ENCODE measurements at places on chromosomes 2 and 18. TPM values are rescaled to one million over a fixed set of nuclear protein-coding genes. Genes with fewer than 3 reads are reported as not detected.

The GMPPA gene
- 32.6 TPM for total RNA-seq

The GPR75 gene
- 3.0 TPM for total RNA-seq

The OXER1 gene
- 1.3 TPM for total RNA-seq

The GATA6 gene
- 6.6 TPM for total RNA-seq

The INPP4A gene
- total RNA-seq = 32.0 TPM

The ZEB2 gene
- 57.3 TPM for total RNA-seq

The FBXO36 gene
- 2.5 TPM for total RNA-seq

The CBLN2 gene
- total RNA-seq = 0.17 TPM

The MAP4K4 gene
- 50.0 TPM for total RNA-seq

The SCRN3 gene
- total RNA-seq = 17.6 TPM

The IL36RN gene
- total RNA-seq = not detected

GRCh38 chr18:32381761-32382160 lies 88.9 kb downstream of the GAREM1 start:
- H3K27ac ChIP-seq = no peak overlapping the region
- no peaks in the 10 kb centered on the region for H3K27me3 ChIP-seq
- H3K4me1 ChIP-seq = peaks cover 30% of the 10 kb centered on the region
- no peak overlapping the region for H3K4me3 ChIP-seq
- no peaks in the 10 kb centered on the region for H3K36me3 ChIP-seq

GRCh38 chr2:50615291-50615690 lies 416.6 kb downstream of the NRXN1 start:
- no peaks in the 10 kb centered on the region for H3K4me1 ChIP-seq
- no peak overlapping the region for H3K27ac ChIP-seq
- H3K27me3 ChIP-seq = no peaks in the 10 kb centered on the region

DNA sequence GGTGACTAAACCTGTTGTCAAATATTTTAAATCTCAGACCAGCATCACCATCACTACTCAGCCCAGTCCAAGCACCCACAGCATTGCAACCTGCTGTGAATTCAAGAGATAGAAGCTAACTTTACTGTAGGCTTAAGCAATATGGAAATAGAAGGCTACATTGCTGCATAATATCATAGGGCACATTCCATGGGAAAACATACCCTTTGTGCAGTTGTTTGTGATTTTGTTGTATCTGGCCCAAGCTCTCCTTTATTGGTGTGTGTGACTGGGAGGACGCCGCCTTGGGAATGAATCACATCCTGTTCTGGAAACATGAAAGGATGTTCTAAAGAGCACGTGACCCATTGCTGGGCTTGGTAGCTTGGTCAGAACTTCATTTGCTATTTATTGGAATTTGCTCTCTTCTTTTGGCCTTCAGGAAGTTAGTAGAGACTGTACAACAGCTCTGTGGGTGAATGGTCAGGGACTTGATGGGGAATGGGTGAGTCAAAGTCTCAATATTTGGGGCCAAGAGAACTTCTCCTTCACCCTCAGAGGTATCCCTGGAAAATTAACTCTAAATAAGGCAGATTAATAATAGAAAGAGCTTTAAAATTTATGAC lies 106.8 kb upstream of the SERPINE2 start:
- no peaks in the 10 kb centered on the region for H3K36me3 ChIP-seq
- DNase-seq = no peak
- peaks cover 5% of the 10 kb centered on the region for H3K4me1 ChIP-seq
- H3K4me3 ChIP-seq = no peak overlapping the region
- peak overlapping the region; percentile 17 for H3K27ac ChIP-seq

DNA sequence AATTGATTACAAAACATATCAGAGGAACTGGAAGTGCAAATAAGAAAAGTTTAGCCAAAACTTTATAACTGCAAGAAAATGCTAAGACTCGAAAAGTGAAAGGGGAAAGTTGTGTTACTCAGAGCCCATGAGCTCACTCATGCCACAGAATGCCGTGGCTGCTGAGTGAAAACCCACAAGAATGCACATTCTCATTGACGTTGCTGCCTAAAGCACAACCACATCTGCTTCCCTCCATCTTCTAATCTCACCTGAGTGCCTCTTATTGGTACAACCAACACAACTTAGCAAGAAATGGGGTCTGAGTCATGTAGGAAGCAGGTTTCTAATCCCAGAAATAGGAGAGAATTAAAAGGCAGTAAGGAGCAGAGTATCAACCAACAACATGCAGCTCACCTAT lies 259.7 kb downstream of the LNPK start:
- no peak for DNase-seq
- no peak overlapping the region for H3K4me3 ChIP-seq
- H3K4me1 ChIP-seq = no peaks in the 10 kb centered on the region
- no peaks in the 10 kb centered on the region for H3K27me3 ChIP-seq
- H3K27ac ChIP-seq = no peak overlapping the region

- peaks cover 18% of the 10 kb centered on the region for H3K36me3 ChIP-seq
- no peak overlapping the region for H3K4me3 ChIP-seq
- peaks cover 10% of the 10 kb centered on the region for H3K4me1 ChIP-seq
- no peak overlapping the region for H3K27ac ChIP-seq
- H3K27me3 ChIP-seq = no peaks in the 10 kb centered on the region
These were observed 67.2 kb upstream of the FRZB start for GRCh38 chr2:182933629-182934028.

- no peak overlapping the region for H3K4me3 ChIP-seq
- no peak for DNase-seq
- peaks cover 24% of the 10 kb centered on the region for H3K4me1 ChIP-seq
- no peak overlapping the region for H3K27ac ChIP-seq
These were observed 171.4 kb upstream of the SERPINE2 start for GRCh38 chr2:224210286-224211180.

DNA sequence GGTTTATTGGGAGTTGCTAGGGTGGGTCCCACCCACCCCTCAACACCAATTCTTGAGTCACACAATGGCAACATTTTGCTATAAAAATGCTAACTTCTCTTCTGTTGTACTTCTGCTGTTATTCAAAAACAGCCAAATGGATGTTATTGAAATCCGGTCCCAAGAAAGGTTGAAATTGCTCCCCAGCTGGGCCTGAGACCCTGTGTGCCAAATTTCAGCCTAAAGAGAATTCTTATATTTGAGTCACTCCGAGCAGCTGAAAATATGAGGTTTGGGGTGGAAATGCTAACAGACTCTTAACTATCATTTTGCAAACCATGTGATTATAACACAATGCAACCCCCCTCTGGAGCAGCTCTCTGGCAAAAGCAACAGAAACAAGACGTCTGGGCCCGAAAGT lies 27.0 kb upstream of the ACVR1 start:
- peaks cover 5% of the 10 kb centered on the region for H3K4me1 ChIP-seq
- no peak overlapping the region for H3K27ac ChIP-seq
- H3K4me3 ChIP-seq = no peak overlapping the region
- no peaks in the 10 kb centered on the region for H3K27me3 ChIP-seq
- no peaks in the 10 kb centered on the region for H3K36me3 ChIP-seq

- H3K36me3 ChIP-seq = no peaks in the 10 kb centered on the region
- no peak overlapping the region for H3K4me3 ChIP-seq
- no peak for DNase-seq
- H3K27ac ChIP-seq = no peak overlapping the region
These were observed 9.8 kb downstream of the SNORC start for GRCh38 chr2:232879618-232880494.

DNA sequence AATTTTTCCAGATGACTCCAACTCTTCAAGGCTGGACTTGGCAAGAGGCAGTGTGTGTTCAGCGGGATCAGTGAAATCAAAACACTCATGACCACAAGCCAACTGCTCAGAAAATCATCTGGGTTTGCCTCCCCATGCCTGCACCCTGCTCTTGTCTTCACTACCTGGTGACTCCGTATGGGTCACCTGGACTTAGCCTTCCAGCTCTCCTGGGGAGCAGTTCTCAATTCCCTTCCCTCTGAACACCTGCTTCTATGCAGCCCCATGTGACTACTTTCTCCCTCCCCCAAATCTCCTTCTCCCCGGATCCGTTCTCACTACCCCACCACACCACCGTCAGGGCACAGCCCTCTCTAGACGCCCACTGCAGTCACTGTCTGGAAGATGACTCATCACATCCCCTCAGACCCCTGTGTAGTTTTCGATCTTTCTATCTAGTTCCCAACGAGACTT lies 130.2 kb upstream of the ID2 start:
- no peaks in the 10 kb centered on the region for H3K4me1 ChIP-seq
- no peak overlapping the region for H3K27ac ChIP-seq
- H3K36me3 ChIP-seq = no peaks in the 10 kb centered on the region
- no peaks in the 10 kb centered on the region for H3K27me3 ChIP-seq
- no peak overlapping the region for H3K4me3 ChIP-seq
- no peak for DNase-seq

- DNase-seq = no peak
- H3K36me3 ChIP-seq = no peaks in the 10 kb centered on the region
- no peak overlapping the region for H3K4me3 ChIP-seq
These were observed 112.9 kb downstream of the PLB1 start for GRCh38 chr2:28608500-28609424.

GRCh38 chr2:134136731-134137130 lies 117.1 kb upstream of the MGAT5 start:
- H3K4me1 ChIP-seq = peaks cover 25% of the 10 kb centered on the region
- DNase-seq = no peak
- no peaks in the 10 kb centered on the region for H3K36me3 ChIP-seq
- peak overlapping the region; percentile 17 for H3K4me3 ChIP-seq

DNA sequence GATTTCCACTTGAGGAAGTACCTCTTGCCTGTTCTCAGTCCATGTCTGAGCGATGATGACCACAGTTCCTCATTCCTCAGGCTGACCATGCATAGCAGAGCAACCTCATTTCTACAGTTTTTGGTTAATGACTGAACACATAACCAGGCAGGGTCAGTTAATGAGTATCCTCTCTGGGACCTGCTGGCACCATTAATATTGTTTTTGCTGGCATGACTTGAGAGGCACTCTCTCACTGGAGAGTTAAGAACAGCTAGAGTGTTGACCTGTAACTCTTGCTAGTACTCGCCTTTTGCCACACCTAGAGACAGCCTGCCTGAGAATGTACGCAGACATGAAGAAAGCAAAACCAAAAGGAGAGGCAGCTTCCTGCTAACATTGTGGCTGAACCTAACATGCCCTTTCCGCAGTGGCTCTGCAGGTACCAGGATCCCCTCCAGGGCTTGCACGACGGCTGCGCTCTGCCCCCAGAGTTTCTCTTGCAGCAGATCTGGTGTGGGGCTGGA lies 23.9 kb downstream of the PECR start:
- peaks cover 8% of the 10 kb centered on the region for H3K36me3 ChIP-seq
- H3K27ac ChIP-seq = no peak overlapping the region
- DNase-seq = no peak
- H3K4me1 ChIP-seq = no peaks in the 10 kb centered on the region
- H3K4me3 ChIP-seq = no peak overlapping the region

DNA sequence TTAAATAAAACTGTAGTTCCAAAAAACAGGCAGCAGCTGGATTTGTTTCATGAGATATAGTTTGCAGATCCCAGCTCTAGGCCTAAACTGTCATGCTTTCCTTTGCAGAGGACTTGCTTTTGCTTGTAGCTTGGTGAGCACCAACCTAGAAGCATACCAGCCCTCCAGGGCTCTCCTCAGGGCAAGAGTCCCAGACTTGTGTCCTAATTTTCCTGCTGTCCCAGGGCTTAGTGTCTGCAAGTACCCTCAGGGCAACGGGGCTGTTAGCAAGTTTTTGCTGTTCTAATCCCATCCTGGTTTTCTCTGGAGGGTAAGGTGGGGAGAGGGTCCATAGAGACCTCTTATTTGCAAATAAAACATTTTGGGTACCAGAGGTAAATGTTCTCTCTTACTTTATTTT lies 59.5 kb downstream of the TMEM17 start:
- H3K27me3 ChIP-seq = no peaks in the 10 kb centered on the region
- H3K27ac ChIP-seq = no peak overlapping the region
- DNase-seq = no peak
- no peaks in the 10 kb centered on the region for H3K4me1 ChIP-seq

GRCh38 chr2:237473878-237474441 lies 13.1 kb upstream of the MLPH start:
- no peaks in the 10 kb centered on the region for H3K36me3 ChIP-seq
- no peak for DNase-seq
- no peaks in the 10 kb centered on the region for H3K27me3 ChIP-seq
- H3K4me3 ChIP-seq = no peak overlapping the region

DNA sequence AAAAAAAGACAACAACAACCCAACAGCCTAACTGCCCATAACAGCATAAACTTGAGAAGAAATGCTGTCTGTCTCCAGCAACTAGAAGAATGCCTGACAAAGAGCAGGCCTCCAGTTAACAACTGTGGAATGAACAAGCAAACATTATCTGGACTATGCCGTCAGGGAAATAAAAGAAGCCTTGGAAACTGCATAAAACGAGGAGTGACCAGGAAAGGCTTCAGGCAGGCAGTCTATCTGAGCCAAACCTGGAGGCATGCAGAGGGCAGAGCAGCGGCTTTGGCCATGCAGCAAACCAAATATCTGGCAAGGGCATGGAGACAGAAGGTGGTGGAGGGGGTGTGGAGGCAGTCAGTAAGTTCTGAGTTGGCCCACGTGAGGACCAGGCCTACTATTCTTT lies 11.1 kb downstream of the HES6 start:
- no peaks in the 10 kb centered on the region for H3K36me3 ChIP-seq
- no peak for DNase-seq
- H3K27ac ChIP-seq = peak overlapping the region; percentile 60
- peaks cover 56% of the 10 kb centered on the region for H3K4me1 ChIP-seq

GRCh38 chr2:109144721-109145120 lies 15.7 kb downstream of the SH3RF3 start:
- no peak overlapping the region for H3K27ac ChIP-seq
- H3K4me1 ChIP-seq = no peaks in the 10 kb centered on the region
- no peaks in the 10 kb centered on the region for H3K36me3 ChIP-seq
- no peak for DNase-seq
- no peak overlapping the region for H3K4me3 ChIP-seq

DNA sequence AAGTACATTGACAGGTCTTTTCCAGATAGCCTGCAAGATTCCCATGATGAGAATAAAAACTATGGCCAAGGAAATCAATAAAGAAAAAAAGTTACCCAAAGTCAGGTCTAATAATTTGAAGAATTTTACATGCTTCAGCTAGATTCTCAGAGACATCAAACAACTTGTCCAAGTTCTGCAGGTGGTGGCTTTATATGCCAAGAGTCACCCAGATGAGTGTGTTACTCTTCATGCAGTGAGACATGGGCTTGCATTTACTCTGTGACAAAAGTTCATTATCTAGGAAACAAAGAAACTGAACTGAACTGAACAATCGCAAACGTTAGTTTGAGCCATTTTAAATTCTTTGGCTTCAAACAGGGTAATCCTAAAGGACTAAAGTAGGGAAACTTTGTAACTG lies 548.5 kb upstream of the SYT4 start:
- no peak overlapping the region for H3K4me3 ChIP-seq
- no peak for DNase-seq
- H3K4me1 ChIP-seq = no peaks in the 10 kb centered on the region
- H3K36me3 ChIP-seq = no peaks in the 10 kb centered on the region

DNA sequence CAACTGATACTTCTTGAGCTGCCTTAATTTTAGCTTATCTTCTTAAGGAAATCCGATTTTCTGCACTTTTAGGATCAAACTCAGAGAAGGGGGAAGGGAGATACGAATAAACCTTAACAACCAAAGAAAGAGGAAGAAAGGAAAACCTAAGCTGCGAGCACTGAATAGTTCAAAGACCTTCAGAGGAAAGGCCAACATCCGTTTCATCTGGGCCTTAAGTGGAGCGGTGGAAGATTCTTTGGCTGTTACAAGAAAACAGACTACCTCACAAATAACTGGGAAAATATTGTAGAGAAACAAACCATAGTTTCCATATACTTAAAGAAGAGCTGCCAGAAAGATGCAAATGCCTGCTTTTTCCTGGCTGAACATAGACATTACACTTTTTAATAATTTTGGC lies 43.6 kb downstream of the VIT start:
- no peak for DNase-seq
- no peak overlapping the region for H3K27ac ChIP-seq
- H3K27me3 ChIP-seq = no peaks in the 10 kb centered on the region
- H3K36me3 ChIP-seq = no peaks in the 10 kb centered on the region
- no peaks in the 10 kb centered on the region for H3K4me1 ChIP-seq
